HS-5 (cell line): ENCODE measurements at places on chromosomes 1 and 21.

GRCh38 chr1:64579767-64580166, 109.8 kb downstream of the CACHD1 start:
- no peak for DNase-seq

- DNase-seq: peak; percentile 87
These were observed 791 bp upstream of the MAST2 start for GRCh38 chr1:45802343-45803298.

DNA sequence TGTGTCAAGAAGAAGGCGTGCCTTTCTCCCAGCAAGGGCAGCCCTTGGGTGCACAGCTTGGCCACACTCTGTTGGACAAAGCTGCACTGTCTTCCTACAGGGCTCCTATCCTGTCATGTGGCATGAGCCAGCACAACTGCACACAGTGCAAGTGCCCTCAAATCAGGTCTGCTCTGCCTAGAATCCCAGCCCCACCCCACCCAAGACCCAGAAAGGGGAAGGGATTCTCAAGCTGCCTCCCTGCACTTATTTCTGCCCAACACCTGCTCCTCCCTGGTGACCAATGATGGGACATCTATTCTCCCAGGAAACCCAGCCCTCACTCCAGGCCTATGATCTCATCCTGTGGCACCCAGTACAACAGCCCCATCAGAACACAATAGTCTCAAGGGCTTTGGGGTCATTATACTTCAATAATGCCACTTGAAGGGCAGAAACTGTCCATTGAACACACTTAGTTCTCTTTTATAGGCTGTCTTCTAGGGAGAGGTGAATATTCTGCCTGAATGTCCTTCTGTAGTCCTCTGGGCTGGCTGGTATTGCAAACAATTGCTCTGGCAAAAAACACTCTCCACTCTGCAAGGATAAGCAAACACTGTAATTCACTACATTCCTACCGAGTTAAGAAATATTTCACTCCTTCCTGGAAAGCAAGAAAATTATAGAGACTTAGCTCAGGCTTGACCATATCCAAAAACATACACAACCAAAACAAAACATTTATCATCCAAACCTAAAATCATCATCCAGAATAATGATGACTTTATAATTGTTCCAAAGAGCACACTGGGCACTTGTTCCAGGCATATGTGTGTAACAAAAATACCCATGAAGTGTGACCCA, 43.1 kb upstream of the IGSF3 start:
- no peak for DNase-seq

DNA sequence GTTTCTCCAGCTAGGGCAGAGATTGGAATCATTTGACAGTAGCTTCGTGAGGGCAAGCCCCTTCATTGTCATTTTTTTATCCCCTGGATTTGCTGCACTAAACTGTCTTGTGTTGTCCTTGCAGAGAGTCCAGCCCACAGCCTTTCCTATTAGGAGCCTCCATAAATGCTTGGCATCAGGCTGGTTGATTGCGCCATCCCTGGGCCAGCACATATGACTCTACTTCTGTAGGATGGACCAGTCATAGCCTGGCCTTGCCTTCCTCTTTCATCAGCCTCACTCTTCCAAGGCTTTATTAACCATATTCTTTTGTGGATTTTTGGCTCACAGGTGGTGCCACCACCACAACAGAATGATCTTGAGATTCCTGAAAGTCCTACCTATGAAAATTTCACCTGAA, 31.4 kb downstream of the LY9 start:
- no peak for DNase-seq

DNA sequence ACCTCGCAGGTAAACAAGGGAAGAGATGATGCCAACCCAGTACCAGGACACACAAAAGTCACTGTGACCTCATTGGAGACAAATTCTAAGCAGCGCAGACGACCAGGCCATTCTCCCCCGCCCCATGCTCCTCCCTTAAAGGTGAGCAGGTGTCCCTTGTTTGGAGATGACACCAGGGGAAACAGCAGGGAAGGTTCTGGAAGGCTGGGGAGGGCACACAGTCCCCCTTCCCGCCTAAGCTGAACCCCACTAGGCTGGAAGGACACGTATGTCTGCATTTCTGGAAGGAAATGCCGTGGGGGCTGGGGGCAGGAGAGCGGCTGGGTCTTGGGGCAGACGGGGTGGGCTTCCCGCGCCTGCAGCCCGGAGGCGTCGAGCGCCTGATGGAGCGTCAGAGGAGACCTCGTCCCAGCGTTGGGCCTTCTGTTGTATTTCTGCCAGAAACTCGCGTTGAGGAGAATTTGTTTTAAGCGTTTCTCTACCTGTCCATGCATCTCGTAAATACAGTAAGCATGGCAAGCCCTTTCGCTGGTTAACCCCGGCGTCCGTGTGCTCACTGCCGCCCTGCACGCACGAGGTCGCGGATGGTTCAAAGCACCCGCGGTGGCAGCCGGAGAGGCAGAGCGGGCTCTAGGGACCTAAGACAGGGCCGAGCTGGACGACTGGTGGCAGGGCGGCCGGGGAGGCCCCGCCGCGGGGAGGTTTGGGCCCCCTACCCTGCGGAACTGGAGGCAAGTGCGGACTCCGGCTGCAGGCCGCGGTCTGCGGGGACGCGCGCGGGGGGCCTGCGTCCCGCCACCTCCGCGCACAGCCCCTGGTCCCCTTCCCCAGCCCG, 1.2 kb upstream of the LHX4 start:
- DNase-seq: no peak

GRCh38 chr1:201183209-201183608, 7.4 kb upstream of the IGFN1 start:
- DNase-seq: no peak

DNA sequence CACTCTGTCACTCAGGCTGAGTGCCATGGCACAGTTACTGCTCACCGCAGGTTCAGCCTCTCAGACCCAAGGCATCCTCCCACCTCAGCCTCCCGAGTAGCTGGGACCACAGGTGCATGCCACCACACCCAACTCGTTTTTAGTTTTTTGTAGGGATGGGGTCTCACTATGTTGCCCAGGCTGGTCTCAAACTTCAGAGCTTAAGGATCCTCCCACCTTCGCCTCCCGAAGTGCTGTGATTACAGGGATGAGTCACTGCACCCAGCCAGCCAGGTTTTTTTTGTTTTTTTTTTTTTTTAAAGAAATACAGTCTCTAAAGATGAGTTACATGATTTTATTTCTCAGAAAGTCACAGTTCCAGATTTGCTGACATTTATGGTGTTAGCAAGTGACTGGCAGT, 29.0 kb downstream of the BACE2 start:
- no peak for DNase-seq

GRCh38 chr1:19351873-19352272, 39.7 kb downstream of the SLC66A1 start:
- no peak for DNase-seq

DNA sequence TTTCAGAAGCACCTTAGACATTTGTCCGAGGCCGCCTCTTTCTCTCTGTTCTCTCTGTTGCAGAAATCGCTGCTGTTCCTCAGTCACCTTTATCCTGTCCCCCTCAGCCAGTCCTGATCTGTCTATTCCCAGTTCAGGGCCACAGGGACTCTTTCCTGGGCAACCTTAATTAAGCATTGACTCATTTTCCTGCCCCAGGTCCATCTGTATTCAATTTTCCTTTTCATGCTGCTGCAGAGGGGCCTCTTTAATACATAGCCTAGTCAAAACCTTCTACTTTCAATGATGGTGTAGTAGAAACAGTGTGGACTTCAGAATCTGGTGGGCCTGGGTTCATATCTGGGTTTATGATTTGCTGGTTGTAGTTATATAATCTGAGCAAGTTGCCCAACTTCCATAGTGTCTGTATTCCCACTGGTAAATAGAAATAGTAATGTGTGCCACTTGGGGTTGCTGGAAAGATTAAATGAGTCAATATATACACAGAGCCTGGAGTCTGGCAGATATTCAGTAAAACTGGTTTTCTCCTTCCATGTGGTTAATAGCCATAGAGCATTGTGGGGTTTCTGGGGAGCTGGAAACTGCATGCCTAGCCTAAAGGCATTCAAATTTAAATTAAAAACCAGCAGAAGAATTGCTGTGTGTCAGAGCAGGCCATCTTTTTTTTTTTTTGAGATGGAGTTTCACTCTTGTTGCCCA, 4.5 kb downstream of the TRAF5 start:
- DNase-seq: peak; percentile 25

DNA sequence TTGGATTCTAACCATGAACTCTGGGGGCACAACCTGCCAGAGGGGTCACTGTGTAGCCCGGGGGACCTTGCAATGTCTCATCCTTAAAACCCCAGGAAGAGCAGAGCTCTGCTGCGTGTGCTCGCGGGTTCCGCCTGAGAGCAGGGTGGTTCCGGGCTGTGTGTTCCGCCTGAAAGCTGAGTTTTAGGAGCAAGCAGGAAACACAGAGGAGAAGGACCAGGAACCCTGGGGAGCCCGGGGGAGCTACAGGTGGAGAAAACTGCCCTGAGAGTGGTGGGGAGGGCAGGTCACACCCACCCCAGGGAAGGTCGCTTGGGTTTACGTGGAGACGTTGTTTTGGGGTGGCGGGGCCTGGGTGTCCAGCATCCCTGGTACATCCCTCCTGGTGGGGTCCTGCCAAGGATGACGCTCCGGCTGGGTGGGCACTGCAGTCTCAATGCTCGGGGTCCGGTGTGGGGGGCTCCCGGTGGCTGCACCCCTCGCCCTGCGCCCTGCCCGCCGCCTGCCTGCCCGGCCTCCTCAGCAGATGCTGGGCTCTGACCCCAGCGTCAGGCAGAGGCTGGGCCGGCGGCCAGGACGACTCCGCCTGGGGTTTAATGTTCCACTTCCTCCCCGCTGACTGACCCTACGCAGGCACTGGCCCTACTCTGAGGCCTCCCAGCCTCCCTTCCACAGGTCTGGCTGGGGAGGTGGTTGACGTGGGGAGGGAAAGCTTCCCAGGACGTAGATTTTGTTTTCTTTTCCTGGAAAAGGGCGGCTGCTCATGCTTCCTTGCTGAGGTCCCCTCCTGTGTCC, 17.3 kb upstream of the C1orf159 start:
- no peak for DNase-seq

DNA sequence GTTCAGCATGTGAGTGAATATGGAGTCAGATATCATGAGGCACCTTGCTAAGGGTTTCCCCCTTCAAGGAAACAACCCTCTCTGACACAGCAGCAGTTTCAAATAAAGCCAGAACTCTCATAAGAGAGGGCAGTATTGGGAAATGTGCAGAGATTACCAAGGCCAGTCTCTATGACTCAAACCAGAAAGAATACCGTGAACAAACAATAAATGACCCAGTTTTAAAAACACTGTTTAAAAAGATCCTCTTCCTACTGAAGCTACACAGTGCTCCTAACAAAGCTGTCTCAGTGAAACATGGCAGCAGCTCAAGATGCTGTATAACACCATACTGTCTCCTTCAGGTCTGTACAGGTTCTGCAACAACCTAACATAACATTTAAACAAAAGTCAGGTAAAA, 102.6 kb downstream of the KIAA0319L start:
- DNase-seq: peak; percentile 57

GRCh38 chr1:209737118-209737505, 18.7 kb upstream of the TRAF3IP3 start:
- DNase-seq: no peak
